Activated CD8-positive, alpha-beta memory T cell treated with anti-CD3 and anti-CD28 coated beads for 48 hours (primary cell): ENCODE measurements at places on chromosomes 3 and 15.

DNA sequence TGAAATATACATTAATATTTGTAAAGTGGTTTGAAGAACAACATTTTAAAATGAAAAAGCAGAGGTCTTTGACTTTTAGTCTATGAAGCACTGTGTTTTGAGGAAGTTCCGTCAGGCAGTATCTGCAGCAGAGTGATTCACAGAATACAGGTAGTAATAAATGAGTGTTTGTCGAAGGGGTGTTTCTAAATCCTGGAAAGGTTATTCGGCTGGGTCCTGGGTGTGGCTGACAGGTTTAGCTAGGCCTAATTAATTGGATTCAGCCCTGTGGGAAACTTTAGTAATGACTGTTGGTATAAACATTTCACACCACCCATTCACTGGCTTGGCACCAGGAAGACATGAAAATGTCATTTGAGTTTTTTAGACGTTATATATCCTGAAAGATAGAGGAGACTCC lies 51.3 kb downstream of the TIPARP start:
- DNase-seq, result no peak

- DNase-seq, result no peak
These were observed 433.3 kb downstream of the RAP2B start for GRCh38 chr3:153595186-153595815.

DNA sequence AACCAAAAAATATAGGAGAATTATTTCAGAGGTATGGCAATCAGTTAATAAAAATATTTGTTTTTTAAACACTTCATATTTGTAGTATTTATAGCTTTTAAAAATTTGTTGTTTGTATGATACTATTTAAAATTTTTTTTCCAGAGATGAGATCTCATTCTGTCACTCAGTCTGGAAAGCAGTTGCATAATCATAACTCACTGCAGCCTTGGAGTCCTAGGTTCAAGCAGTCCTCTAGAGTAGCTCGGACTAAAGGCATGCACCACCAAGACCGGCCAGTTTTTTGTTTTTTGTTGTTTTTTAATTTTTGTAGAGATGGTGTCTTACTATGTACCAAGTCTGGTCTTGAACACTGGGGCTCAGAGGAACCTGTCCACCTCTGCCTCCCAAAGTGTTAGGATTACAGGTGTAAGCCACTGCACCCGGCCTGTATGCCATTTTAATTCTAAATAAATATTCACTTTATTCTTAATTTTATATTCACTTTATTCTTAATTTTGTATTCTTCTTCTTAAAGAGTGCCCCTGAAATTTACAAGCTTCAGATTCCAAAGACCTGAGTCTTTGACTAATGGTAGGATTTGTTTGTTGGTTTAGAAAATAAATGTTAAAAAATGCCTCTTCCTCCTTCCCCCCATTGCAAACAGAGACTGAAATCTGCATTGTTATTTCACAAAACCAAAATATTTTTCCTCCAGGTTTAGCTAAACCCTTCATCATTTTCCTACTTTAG lies 9.4 kb downstream of the TGFBR2 start:
- no peak for DNase-seq

DNA sequence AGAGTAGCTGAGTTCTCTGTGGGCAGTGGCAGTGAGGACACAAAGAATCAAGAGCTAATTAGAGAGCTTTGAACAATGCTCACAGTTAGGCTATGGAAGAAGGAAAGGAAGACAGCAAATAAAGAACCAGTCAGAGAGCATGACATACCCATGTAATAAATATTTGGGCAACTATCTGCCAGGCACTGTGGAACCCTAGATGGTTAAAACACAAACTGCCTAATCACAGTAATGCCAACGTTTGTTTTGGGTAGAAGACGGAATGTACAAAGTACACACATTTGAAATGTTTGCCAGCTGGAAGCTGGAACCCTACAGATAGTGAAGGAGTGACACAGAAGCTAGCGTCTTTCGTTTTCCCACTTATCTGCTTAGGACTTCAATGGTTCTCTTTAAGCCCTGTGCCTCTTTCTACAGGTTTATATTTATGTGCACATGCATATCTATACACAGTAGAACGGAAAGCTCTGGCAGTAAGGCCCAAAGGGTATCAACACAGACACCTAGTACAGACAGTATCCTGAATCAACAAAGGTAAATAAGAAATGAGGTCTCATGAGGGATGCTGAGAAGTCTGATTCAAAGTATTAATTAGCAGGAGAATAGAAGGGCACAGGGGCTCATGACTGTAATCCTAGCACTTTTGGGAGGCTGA lies 44.6 kb downstream of the ANKRD28 start:
- DNase-seq, result no peak

DNA sequence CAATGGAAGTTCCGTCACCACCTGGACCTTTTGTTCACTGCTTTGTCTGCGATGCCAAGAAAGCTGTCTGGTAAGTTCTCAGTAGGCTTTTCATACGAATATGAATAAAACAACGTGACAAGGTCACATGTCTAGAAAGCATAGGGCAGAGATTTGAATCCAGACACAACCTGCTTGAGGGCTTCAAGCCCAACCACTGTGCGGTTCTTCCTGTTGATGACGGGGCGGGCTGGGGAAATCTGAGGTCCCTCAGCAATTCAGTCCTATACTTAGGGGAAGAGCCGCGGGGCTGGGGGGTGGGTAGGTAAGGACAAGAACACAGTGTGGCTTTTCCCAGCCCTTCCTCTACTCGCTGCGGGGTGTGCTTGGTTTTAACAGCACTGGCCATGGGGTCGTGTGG lies 32.4 kb upstream of the SMAD3 start:
- no peak for DNase-seq

GRCh38 chr15:29685156-29686078 lies 136.9 kb downstream of the TJP1 start:
- DNase-seq, result no peak

DNA sequence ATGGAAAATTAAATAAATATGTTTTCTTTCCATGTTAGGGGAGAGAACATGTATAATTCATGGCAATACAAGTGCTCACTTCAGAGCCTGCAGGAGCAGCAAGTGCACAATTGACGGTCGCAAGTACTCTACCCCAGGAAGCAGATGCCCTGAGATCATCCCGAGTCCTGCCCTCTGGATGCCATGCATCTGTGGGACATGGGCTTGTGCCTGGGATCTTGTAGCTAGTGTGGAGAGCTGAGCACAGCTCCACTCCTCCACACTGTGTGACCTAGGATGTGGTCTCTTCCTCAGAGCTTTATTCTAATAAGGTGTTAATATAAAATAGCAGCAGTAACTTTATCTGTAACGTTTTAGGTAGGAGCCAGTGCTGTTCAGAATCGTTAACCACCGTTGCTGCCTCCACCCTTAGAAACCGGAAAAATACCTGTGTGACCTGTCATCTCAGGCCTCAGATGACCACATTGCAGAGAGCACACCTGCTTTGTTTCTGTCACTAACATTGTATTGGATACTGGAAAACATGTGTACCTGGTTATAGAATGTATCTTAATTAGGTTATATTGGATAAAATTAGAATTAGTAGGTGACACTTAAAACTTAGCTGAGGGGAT lies 105.0 kb upstream of the GOLGA6L6 start:
- DNase-seq, result no peak

- DNase-seq, result no peak
These were observed 5.5 kb downstream of the FGF7 start for GRCh38 chr15:49428409-49429095.
